ENCODE measurements at places on chromosomes 5 and 9.

DNA sequence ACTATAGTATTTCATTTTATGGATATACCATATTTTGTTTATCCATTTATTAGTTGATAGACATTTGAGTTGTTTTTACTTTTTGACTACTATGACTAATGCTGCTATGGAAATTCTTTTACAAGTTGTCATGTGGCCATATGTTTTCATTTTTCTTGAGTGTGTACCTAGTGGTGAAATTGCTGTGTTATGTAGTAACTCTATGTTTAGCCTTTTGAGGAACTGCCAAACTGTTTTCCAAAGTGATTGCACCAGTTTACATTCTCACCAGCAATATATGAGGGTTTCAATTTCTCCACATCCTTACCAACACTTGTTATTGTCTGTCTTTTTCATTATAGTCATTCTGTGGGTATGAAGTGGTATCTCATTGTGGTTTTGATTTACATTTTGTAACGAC is 75.4 kb downstream of the GRIA1 start:
- DNase-seq: no peak

GRCh38 chr5:60843936-60844905 is at the start of gene ELOVL7:
Gene ELOVL7 (minus strand): TSS chr5:60844269. CDS start chr5:60787397, 56,872 bp downstream.
- DNase-seq: peak; percentile 5

- no peak for DNase-seq
Measured at GRCh38 chr9:74524289-74524688, 27.2 kb downstream of the RORB start.

DNA sequence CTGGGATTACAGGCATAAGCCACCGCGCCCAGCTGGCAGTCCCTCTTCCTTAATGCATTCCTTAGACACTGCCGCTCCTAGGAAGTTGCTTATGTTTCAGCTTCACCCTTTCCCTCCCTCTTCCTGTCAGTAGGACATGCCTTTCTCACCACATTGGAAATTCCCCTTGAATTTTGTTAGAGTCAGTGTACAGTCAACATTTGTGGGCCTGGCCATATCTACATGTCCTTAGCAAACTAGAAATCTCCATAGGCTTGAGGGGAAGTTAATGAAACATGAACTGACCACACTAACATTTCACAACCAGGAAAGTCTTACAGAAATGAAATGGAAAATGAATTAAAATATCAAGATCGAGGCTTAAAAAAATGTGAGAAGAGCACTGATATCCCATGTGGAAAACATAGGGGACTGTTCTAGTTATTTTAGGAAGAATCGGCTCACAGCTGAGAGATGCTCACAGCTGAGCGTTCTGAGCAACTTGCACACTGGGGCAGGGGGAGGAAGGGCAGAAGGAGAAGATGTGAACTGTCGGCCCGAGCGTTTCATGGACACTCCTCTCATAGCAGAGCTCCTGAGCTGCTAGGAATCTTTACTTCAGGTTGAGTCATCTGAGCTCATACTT is 21.1 kb upstream of the LVRN start:
- no peak for DNase-seq

DNA sequence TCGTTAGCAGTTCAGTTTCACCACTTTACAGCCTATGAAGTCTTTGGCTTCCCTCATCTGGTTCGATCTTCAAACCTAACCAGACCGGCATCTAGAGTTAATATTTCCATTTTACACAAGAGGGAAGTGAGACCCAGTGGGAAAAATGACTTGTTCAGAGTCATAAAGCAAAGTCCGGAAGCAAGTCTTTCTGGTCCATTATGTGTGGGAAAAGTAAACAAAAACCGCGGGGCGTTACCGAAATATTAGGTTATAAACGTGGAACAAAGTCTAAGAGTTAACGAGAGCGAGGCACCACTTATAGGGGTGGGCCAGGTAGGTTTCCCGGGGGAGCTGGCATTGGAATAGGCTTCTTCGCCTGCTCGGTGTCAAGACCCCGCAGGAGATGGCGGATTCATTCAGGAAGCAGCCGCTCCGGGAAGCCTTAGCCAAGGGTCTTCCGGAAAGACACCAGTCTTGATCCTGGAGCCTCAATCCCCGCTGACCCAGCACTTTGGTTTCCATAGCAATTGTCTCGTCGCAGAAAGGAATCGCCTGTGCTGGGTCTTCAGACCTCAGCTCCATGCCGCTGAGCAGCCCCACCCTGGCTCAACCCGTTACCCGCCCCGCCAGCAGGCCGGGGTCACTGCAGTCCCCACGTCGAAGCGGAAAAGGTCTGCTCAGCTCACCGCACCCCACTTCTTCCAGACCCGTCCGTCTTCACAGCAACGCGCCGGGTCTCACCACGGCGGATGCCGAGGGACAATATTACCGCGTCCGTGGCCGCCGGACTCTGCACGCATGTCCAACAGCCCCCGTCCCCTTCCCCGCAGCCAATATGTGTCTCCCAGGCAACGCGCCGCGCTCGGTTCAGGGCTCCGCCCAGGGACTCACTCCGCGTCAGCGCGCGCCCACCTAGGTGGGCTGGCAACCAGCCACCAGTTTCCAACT is at the start of gene C5orf52:
TSS of gene C5orf52 (plus strand) at position 872 of the 930 bp plus-strand sequence. CDS start 82 bp downstream, outside the sequence.
- peak; percentile 13 for DNase-seq

Measured in activated CD4-positive, alpha-beta T cell treated with anti-CD3 and anti-CD28 coated beads, Interleukin-2, amount 50 U/mL, for 1 hour (primary cell).